ENCODE measurements at places on chromosomes 13 and 19.

GRCh38 chr13:111291908-111292307 is 28.5 kb upstream of the TEX29 start:
- DNase-seq, result no peak

DNA sequence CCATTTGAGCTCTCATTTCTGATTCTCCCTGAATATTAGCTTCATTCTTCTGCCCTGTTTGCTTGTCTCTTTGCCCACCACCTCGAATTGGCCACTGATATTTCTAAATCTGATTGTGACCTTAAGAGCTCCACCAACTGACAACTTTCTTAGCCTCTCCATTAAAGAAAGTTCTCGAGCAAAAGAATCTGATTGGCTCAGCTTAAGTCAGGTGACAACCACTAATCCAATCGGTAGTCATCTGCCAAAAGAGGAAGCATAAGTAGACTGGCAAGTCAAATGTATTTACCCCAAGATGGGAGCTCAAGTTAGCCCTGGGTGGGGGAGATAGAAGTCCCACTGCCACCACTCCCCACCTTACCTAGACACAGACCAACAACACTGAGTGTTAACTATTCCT is 41.5 kb downstream of the NOTCH3 start:
- DNase-seq, result no peak

- peak; percentile 27 for DNase-seq
Observed at GRCh38 chr19:15025217-15025616, 24.1 kb upstream of the CASP14 start.

DNA sequence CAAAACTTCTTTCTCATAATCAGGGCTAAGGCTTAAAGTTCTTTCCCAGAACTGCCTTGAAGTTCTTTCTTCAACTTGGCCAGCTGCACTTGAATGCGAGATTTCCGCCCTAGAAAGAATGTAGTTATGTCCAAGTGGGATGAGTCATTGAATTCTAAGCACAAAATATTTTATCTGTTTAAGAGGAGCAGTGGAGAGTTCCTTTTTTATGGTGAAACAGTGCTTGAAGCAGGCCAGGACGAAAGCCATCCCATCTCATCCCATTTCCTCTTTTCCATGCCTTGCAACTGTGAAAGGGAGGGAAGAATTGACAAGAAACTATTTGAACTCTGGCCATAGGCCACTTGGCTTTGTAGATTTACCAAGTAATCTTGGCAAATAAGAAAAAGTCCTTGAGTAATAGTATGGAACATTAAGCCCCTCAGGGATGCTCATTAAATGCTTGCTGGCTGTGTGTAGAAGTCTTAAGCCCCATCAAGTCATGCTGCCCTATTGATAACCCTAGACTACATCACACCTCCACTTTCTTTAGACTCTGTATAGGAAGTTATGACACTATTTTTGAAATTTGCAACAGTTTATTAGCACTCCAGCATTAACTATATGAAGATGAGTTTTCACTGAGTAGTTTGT is 174.5 kb downstream of the KCTD12 start:
- no peak for DNase-seq

DNA sequence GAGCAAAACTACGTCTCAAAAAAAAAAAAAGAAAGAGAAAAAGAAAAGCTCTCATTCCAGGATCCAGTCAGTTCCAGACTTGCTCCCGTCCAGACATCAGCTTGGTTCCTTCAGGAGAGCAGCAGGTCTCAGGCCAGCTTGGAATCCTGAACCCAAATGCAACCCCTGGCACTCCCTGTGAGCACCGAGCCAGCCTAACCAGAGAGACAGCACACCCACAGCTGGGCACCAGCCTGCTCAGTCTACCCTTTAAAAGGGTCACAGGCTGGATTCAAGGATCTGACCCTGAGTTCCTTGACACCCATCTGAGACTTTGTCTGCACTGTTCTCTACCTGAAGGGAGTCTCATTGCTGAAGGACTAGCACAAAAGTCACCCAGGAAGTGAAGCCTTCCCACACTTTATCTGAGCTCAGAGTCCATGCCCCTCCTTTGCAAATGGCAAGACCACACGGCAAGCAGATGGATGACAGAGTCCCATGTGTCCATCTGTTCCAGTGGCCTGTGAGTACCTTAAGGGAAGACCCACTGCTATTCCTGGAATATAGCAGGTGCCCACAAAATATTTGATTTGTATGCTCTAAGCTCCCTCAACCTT is 1.4 kb downstream of the PEPD start:
- no peak for DNase-seq

DNA sequence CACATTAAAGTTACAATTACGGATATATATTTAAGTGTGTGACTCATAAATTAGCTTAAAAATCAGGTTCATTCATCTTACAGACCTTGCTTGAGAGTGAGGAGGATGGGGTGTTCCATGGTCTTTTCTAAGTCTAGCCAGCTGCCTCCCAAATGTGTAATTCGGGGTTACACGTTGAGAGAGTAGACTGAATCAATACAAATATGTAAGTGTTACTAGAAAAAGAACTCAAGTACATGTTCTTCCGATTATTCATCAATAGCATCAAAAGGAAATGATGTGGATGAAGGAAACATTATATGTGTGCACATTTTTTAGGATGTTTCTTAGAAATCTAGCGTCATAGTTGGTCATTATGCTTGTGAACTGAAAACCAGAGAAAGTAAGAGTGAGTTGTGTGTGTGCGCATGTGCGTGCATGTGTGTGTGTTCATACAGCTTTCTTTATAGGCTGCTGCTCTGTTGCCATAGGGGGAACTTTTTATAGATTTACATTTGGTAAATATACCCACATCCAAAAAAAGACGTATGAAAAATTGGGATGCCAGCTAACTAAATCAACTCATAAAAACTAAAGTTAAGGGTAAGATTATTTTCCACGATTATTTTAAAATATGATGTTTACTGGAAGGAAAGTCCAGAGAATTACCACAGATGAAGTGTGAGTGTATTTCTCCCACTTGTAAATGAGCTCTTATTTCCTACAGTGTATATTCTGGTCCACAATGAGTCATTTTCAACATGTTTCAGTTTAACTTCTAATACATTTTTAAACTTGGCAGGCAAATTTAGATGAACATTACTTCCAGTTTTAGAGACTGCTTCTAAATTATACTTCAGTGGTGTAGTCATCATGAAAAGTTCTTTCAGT is 82.4 kb downstream of the PIBF1 start:
- no peak for DNase-seq

GRCh38 chr13:22387899-22388298 is 717.0 kb downstream of the FGF9 start:
- no peak for DNase-seq

DNA sequence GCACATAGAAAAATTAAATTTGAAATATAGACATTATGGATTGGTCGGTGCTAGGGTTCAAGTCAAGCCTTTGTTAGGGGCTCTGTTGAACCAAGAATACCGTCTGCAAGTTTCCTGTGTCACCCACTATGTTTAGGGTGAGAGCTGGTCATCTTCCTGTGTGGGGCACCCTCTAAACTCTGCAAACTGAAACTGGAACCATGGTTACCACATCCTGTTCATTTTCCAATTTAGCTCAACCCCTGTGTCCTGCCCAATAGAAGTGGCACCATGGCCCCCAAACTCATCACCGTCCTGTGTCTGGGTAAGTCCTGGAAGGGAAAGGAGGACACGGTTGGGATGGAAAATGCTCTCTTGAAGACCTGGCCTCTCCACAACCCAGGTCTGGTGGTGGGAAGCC is 29.9 kb downstream of the LAIR2 start:
- DNase-seq, result no peak

DNA sequence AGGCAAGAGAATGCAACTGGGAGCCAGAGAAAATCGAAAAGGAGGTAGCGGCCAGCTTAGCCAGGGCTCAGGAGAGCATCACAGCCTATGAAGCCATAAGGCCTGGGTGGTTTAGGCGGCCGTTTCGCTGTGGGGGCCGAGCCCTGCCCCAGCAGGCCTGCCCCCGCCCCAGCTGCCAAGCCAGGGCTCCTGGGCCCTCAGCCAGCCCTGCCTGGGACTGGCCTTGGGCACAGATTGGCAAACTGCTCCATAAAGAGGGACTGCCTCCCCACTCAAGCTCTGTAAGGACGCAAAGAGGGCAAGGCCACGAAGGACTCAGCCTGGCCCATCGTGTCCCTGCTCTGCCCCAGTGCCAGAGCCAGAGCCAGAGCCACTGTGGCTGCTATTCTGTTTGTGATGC is 10.2 kb downstream of the ZNF653 start:
- no peak for DNase-seq

- DNase-seq, result no peak
Observed at GRCh38 chr19:44566984-44567383, 37.5 kb upstream of the CEACAM20 start.

DNA sequence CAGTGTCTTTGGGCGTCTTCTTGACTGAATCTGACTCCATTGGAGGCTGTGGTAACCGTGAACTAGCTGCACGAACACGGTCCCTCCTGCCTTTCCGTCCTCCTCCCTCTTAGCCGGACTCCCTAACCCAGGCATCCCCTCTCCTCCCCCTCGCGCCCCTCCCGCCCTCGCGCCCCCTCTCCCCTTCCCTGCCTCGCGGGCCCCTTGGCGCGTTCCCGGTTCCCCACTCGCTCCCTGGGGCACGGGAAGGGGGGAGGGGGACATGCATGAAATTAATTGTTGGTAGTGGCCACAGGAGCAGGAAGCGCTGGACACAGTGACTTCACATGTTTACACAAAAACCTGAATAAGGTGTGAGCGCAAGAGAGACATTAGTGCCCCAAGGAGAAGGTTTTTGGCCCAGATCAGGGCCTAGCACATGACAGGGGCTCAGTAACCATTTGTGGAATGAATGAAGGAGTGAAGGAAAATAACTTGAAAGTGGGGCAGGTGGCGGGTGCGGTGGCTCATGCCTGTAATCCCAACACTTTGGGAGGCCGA is 279 bp downstream of the DMRTC2 start:
- no peak for DNase-seq

DNA sequence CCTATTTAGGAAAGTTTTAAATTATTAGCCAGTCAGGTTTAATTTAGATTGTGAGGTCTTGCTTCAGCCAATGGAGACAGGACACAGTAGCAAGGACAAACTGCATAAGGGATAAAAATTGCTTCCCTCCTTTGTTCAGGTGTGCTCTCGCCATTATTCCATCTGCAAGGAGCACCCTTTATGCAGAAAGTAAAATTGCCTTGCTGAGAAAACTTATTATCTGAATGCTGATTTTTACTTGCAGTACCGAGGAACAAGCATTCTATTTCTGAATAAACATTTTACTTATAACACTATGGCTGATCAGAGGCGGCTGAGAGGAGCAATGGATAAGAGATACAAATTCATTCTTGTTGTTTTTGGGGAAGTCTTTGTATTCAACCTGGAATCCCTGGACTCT is 8.0 kb downstream of the CYP4F22 start:
- DNase-seq, result no peak

DNA sequence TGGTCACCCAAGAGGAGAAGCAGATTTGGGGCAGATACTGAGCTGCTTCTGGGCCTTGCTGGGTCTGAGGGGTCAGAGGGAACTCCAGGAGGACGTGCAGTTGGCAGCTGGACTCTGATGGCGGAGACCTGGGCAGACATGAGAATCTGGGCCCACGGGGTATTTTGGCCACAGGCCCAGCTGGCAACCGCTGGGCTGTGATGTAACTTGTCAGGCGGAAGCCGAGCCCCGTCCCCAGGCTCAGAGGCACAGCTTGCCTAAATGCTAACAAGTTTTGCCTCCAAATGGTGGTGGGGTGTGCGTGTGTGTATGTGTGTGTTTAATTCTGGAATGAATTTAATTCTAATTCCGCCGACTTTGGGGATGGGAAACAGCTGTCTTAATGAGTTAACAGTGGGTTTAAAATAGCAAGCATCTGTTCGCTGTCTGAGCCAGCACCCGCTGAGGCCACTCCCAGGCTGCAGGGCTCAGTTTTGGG is 11.6 kb downstream of the ZNRF4 start:
- DNase-seq, result no peak

DNA sequence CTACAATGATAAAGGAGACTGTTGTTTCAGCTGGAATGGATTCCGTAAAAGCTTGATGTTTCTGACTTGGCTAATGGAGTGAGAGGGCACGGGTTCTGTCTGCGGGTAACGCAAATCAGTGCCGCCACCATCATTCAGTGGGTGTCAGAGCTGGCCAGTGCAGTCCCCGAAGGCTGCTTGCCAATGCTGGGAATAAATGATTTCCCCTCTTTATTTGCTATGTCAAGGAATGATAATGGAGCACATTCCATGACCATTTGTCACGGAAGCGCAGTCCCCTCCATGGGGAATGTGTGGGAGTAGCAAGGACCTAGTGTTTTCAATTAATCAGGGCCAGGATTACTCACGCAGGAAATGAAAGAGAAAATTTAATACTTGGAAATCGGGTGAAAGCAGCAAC is 899.3 kb downstream of the UQCRFS1 start:
- DNase-seq, result no peak

GRCh38 chr19:13717194-13717643 is 47.1 kb upstream of the MRI1 start:
- DNase-seq, result no peak

DNA sequence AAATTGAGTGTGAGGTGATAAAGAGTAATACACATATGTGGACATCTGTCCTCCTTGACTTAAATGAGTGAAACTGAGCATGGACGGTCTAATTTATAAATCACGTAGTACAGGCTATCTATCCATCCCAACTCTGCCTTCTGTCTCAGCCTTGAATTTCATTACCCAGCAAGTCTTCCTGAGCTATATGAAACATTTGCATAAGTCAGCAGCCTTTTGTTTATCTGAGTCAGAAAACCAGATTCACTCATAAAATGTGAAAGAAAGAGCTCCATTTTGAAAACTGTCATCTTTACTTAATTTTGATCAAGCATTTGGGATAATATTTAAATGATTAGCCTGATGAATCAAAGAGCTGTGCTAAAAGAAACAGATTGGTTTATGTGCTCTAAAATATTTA is 197.9 kb downstream of the LHFPL6 start:
- DNase-seq, result no peak

- peak; percentile 63 for DNase-seq
Observed at GRCh38 chr19:993831-994393, 6.3 kb upstream of the GRIN3B start.

DNA sequence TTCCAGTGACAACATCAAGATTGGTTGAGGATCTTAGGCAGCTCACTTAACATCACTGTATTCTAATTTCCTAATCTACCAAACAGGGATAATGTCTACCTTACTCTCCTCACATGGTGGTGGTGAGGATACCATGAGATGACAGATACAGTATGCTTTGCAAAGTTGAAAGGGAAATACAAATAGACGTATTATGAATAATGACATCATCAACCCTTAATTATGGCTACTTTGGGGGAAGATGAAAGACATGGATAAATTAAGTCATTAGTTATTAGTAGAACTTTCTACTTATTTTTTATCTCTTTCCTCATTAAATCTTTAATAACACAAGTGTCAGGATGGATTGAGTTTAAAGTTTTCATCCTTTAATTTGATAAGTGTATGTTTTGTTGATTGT is 532.5 kb downstream of the KLF12 start:
- no peak for DNase-seq

DNA sequence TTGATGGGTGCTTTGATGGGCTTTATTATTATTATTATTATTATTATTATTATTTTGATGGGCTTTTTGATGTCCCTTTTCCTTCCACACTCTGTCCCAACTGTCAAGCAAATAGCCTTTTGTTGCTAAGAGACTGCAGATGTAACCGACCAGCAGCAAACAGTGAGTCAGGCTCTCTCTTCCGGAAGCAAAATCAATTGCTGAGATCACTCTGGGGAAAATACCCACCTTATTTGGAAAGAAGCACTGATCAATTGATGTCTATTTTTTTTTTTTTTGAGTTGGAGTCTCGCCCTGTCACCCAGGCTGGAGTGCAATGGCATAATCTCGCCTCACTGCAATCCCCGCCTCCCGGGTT is 2.9 kb downstream of the LDLR start:
- DNase-seq, result no peak

- DNase-seq, result no peak
Observed at GRCh38 chr13:99982731-99983498, 1.3 kb downstream of the ZIC2 start.

GRCh38 chr19:3499738-3500428 is 591 bp downstream of the DOHH start:
- no peak for DNase-seq

Data from WTC11 (cell line).